ENCODE measurements at places on chromosomes 11 and 22.

DNA sequence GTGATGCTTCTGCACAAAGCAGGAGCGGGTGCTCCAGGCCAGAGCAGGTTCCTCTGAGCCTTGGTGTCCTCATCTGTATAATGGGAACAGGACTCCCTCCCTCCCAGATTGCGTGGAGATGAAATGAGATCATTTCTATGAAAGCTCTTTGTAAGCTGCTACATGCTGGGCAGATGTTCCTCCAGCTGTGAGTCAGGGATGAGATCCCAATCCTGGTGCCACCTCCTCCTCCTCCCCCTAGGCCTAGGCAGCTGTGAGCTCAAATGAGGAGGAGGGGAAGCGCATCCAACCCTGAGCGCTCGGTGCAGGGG is 7.0 kb upstream of the CABP2 start:
- DNase-seq, result no peak

DNA sequence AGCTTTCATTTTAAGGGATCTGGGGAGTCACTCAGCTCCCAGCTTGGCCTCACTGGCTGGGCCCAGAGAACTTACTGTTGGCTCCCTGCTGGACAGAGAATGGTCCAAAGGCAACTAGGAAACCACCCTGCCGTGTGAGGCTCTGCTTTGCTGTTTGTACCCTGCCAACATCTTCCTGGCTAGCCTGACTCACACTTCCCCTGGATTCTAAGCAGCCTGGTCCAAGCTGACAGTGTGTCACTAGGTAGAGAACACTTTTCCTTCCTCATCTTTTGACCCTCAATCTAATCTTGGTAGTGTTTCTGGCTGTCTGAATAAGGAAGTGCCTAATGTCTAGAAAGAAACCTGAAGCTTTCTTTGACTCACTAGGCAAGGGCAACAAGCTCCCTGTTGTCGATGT is 76.7 kb downstream of the FAR1 start:
- DNase-seq, result no peak

DNA sequence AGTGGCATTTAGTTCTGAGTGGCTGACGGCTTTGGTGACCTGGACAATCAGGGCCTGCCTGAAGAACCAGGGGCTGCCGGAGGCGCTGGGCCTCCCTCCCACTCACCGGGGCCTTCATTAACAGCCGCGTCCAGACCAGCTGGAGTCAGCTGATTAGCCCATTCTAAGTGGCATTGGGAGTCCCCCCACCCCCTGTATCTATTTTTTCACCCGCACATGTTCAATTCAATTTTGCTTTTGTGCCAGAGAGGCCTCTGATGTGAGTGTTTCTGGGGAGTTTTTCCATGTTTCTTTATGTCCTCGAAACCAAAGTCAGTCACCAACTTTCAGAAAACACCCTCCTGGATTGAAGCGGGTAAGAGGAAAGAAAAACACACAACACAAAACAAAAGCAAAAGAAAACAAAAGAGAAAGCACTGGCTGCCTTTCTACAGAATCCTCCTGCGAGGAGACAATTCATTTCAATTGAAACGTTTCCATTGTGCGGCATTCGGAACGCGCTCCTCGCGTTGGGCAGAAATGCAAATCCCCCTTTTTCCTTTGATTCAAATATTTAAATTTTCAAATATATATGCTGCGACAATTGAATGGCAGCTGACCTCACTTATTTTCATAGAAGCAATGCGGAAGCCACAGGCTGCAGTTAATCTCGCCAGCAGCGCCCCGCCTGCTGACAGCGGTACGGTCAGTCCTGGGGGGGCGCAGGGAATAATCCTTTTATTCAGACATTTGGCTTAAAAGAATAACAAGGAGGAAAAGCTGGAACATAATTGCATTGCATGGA is 17.7 kb downstream of the CDKN1C start:
- DNase-seq, result no peak

DNA sequence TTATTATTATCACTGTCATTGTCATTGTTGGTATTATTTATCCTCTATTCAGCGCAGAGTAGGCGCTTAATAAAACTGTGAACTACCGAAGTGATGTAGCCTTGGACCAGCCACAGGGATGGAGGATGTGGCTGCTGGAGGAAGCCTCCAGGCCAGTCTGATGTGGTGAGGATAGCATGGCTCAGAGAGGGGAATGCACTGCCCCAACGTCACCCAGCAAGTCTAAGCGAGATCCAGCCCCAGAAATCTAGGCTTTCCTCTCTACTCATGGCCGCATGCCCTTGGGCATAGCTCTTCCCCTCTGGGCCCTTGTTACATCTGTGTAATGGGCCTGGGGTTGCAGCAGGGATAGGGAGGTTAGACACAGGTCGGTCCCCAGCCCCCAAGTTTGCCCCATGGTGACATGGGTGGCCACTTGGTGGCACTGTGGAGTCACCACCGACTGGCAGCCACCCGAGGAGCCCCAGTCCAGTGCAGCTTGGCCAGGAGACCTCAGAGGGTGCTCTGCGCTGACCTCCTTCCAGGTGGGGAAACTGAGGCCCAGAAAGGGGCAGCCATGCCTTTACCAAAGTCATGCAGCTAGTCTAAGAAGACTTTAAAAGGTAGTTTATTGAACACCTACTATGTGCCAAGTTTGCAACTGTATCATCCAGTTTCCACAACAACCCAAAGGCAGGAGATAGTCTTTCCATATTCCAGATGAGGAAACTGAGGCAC is 395.7 kb downstream of the MN1 start:
- no peak for DNase-seq

GRCh38 chr11:34910817-34911216 is 5.4 kb downstream of the APIP start:
- no peak for DNase-seq

GRCh38 chr11:35907648-35908431 is 36.0 kb upstream of the LDLRAD3 start:
- no peak for DNase-seq

GRCh38 chr22:22769434-22770279 is 118.0 kb upstream of the IGLL5 start:
- DNase-seq, result no peak

DNA sequence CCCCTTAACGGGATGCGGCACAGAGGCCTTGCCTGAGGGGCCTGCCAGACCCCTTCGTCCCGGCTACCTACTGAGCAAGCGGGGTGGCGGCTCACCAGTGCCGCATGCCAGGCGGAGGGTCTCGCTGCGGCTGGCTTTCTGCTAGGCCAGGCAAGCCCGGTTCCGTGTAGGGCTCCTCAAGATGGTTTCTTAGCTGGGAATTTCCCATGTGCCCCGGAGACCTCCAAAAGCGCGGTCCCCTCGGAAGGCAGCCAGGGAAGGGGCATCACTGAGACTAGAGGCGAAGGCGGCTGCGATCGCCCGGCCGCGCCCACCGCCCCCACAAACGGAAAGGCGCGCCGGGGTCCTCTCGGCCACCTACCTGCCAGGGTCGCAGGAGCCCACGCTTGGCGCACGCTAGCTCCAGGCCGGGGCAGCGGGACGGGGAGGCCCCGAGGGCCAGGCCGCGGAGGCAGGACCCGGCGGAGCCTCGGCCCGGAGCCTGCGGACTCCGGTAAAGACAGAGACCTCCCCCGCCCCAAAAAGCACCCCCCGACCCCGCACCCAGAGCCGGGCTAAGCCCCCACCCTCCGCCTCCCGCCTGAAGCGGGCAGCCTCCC is 23.8 kb downstream of the MICAL3 start:
- no peak for DNase-seq

- no peak for DNase-seq
These were observed 42.0 kb downstream of the ALG9 start for GRCh38 chr11:111829185-111829968.

DNA sequence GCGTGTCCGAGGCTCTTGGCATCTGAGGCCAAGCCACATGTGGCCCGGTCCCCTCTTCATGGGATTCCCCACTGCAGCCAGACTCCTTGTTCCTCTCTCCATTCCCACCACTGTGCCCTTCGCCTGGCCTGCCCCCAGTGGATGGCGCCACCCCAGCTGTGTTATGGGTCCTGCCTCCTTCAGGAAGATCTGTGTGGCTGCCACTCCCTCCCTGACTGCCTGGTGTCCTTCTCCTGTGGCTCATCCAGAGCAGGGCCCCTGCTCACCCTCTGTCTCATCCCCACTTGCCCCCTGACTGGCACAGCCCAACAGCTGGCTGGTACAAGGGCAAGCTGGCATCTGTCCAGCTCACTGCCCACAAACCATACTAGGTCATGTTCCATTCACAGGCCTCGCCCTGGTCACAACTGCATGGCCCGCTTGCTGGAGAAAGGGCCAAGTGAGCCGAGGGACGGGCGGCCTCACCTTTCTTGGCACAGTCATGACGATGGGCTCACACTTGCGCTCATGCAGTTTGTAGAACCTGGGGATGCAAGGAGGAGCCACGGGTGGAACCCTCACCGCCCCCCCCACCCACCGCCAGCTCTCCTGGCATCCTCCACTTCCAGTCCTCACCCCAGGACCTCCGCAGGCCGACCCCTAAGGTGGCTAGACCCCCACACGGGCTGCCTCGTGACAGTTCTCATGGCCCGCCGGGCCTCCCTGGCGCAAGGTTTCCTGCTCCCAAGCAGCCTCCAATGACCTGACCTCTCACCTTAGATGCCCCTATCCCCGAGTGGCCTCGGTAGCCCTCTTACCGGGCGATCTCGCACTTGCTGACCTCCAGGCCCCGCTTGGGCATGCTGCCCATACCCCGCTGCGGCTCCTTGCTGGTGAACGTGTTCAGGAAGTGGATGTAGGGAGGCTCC is 2.1 kb upstream of the PTPRCAP start:
- DNase-seq, result no peak

- no peak for DNase-seq
These were observed at the start of gene MIOX for GRCh38 chr22:50486561-50487289. TSS of gene MIOX (plus strand) at chr22:50486859. CDS start at chr22:50486898, 39 bp downstream.

GRCh38 chr11:34812905-34813576 is 103.1 kb downstream of the APIP start:
- no peak for DNase-seq

Data from activated T-cell treated with anti-CD3 and anti-CD28 coated beads for 1 hour (primary cell).